ENCODE measurements at places on chromosomes 5 and 9.

GRCh38 chr5:16169550-16169949 lies 10.0 kb downstream of the MARCHF11 start:
- DNase-seq = no peak

DNA sequence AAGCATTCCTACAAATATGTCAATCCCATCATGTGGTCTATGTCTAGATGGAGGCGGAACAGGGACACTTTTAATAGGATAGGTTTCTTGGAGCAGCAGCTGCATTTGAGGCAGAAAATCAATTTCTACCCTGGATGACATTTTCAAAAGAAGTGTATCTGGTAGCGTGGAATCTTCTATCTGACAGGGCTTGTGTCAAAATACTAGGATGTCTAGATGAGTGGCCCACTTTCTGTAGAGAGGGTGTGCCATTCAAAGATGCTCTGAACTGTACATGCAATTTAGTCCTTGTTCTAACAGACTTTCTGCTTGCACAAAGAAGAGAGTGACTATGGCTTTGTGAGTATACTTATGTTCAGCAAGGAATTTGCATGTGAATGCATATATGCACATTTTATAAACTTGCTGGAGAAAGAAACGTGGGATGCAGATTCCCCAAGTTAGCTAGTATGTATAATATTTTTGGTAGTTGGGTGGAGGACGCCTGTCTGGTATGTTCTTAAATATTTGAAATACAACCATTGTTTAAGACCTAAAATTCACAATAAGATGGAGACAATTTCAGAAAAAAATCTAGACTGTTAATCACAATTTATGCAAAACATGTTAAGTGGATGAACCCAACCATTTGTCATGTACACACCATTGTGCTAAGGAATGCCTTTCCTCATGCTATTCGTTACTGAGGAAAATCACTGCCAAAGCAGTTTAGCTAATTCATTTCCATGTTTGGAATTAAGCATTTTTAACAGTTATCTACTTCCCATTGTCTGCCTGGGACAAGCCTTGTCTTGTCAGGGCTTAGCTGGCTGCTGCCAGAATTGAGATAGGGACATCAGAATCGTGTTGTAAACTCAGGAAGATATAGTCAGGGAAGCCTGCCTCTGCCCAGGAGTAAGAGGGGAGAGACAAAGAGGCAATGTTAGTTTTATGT lies 129.1 kb upstream of the MEF2C start:
- DNase-seq = no peak

DNA sequence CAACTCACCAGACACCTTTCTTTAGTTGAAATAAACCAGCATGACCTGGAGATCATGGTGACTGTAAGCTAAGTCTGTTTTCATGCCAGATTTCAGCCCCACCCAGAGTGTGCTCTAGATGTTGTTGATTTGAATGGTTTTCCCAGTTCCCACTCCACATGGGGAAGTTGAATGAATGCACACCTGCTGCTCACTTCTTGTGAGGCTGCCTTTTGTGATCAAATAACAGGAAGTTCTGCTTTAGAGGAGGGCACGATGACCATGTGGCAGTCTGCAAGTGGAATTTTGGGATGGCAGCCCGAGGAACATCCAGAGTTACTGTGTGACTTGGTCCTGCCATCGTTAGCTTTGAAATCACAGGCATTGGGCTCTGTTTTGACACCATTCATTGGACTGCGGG lies 18.7 kb downstream of the SLC46A2 start:
- DNase-seq = no peak

- no peak for DNase-seq
These were observed 83.1 kb downstream of the EDIL3 start for GRCh38 chr5:84301535-84301934.

DNA sequence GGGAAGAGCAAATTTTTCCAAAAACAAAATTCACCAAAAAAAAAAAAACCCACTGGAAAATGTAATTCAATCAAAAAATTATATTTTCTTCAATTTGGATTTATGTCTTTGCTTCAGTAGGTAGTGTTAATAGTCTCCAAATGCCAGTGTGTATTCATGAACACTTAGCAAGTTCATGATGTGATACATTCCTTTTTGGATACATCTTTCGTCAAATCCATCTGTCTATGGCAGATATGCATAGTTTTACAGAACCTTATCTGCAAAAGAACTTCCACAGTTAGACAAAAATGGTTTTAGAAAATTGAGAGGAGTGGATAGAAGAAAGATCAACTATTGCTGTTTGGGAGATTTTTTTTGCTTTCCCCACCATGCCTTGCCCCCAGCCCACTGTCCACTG lies 214.6 kb downstream of the DEPDC1B start:
- no peak for DNase-seq

DNA sequence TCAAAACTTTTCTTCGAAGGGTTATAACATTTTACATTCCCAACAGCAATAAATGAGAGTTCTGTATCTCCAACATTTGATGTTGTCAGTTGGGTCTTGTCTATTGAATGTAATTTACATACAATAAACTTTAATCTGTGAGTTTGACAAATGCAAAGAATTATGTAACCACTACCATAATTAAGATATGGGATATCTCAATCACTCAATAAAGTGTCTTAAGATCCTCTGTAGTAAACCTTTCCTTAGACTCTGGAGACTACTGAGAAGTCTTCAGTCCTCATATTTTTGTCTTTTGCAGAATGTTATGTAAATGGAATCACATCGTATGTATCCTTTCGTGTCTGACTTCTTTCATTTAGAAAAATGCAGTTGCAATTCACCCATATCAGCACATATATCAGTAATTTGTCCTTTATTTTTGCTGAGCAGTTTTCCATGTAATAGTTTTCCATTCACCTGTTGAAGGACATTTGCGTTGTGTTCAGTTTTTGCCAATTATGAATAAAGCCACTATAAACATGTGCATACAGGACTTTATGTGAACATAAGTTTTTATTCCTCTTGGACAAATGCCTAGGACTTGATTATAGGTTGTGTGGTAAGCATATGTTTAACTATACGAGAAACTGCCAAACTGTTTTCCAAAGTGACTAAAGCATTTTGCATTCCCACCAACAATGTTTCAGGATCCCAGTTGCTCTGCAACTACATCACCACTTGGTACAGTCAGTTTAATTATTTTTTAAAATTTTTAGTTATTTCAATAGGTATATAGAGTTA lies 784.6 kb upstream of the ZNF608 start:
- peak; percentile 66 for DNase-seq

DNA sequence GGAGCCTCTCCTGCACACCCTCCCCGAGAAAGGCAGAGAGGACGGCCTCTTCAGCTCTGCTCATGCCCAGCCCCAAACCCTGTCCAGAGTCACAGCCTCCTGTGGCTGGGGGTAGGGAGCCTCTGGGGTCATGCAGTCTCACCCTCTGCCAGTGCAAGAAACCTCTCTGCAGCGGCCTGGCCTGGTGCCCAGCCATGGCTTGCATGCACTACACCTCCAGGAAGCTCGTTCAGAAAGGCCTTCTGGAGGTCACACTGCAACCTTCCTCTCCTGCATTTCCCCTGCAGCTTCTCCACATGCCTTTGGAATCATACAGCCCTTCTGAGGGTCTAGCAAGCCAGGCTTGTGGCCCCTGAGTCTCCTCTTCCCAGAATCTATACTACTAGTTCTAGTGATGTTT lies 17.9 kb downstream of the CSF1R start:
- no peak for DNase-seq

DNA sequence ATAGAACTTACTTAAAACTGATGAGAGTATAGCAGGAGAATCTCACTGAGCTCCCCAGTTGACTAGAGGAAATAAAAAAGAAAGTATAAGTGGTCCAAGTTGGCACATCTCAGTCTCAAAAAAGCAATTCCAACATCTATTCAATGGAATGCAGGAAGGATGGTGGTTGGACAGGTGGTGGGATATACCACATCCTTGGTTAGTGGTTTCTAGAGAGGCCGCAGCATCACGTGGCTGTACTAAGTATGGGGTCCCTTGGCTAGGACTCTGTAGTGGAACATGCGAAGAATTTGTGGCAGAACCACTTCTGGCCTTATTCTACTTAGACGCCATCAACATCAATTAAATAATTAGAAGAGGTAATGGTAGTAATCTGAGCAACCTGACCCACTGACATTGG lies 232.4 kb downstream of the SAXO1 start:
- DNase-seq = no peak

DNA sequence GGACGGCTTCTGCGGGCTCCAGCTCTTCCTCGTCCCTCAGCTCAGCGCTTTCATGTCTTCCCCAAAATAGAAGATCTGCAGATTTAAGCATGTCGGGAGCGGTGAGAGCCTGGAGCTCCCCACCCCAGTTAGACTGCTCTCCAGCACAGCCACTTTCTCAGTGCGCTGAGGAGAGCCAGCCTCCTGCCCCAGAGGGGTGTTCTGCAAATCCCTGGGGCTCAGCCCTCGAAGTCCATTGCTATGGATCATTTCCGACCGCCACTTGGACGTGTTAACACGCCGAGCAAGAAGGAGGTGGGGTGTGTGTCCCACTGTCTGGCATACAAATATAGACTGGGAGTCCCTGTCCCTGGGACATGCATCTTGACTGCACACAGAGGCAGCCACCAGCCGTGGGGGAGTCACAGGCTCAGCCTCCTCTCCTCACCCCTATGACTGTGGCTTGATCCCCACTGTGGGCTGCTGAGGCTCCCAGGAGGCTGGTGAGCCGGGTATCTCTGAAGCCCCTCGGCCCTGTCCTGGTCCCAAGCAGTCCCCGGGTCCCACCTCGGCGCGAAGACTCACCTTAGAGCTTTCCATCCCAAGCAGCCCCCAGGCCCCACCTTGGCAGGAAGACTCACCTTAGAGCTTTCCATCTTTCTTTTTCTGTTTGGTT lies 30.0 kb upstream of the RNF130 start:
- no peak for DNase-seq

DNA sequence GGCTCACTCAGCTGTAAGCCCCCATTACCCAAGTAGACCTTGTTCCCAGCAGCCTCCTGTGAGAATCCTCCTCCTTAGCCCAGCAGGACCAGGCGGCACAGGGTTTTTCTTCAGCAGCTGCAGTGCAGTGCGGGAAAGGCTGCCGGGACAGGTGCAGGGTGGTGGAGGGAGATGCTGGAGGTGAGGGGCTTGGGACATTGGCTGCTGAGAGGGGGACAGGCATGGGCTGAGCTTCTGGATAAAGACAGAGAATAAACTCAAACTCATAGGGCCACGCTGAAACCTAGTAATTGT lies 174.7 kb downstream of the CACNA1B start:
- no peak for DNase-seq

All from NCI-H1694 (cell line).